ENCODE measurements at places on chromosomes 2 and 18. TPM values are rescaled to one million over a fixed set of nuclear protein-coding genes. Genes with fewer than 3 reads are reported as not detected.

DNA sequence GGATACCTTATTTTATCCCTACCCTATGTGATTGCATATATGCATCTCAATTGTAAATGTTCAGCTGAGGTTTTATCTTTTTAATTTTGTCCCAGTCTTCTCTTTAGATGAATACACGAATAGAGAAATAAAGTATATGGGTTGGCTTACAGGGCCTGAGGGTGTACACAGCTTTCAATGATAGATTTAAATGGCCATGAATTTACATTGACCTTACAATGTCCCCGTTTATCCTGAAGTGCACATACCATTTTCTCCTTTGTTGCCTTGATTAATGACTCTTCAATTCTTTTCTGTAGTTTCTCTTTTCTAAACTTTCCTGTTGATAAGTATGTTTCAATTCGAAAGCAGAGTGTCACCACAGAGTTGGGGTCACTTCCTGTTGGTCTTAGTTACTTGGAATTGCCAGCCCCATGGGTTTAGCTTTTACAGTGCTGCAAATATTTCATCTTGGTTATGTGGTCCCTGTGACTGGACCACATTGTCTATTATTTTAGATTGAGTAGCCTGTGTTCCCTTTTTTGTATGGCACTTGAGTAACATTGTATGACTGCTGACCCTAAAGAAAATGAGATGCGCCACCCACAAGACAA, 1616.3 kb upstream of the ACVR2A start:
- no peak for DNase-seq

The AKAIN1 gene
- not detected for polyA plus RNA-seq

DNA sequence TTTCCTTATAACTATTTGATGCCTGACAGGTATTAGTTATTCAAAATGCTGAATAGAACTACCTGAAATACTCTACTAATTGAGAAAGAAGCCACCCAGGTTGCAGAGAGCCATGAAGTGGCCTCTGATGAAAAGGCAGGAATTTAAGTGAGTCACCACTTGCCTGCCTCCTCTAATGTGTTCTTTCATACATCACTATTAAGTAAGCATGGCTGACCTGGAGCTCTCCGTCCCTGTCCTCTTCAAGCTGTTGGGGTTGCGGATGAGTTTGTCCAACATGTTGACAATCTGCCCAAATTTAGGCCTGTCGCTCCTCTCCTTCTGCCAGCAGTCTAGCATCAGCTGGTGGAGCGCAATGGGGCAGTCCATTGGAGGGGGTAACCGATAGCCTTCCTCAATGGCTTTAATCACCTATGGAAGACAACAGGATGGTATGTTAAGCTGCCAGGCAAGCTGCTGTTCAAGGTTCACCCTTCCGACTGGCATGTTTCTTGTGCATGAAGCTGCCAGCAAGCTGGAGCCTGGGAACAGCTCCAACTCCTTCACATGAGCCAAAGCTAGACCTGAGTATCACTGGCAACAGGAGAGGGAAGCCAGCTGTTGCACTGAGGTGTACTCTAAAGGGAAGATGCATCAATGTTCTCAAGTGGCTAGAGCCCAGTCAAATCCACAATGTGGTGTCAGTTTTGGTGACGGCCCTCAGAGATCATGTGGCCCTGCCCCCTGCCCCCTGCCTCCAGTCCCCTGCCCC, 142.2 kb downstream of the EPHA4 start:
- no peak for DNase-seq

GRCh38 chr2:241363426-241363825, 7.3 kb downstream of the FARP2 start:
- no peak for DNase-seq

DNA sequence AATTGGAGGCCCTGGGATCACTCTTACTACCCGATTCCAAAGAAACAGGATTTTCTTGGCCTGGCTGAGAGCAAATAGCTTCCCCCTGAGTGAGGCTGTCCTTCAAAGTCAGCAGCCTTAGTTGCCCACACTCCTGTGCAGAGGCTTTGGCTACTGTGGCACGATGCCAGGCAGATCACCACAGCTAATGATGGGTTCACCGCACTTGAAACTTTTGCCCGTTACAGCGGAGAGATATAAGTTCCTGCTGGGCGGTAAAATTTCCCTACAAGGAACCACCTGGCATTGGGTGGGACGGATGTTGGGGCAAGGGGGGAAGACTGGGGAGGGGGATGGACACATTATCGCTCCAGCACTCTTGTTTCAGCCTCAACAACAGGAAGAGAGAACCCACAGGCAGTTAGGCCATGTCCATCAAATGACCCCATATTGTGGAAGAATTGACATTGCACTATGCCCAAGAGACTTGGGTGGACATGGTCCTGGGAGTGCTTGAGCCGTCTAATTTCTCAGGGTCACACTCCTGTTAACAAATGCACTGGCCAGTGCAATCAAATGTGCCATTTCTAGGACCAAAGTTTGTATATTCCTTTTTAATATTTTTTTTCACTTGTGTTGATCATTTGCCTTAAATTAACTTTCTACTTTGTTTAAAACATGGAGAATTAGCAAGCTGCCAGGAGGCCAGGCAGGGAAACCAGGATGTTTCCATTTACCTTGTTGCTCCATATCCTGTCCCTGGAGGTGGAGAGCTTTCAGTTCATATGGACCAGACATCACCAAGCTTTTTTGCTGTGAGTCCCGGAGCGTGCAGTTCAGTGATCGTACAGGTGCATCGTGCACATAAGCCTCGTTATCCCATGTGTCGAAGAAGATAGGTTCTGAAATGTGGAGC, 4.4 kb downstream of the IL1B start:
- DNase-seq: no peak

The ATP6V1C2 gene
- 0.20 TPM for polyA plus RNA-seq

DNA sequence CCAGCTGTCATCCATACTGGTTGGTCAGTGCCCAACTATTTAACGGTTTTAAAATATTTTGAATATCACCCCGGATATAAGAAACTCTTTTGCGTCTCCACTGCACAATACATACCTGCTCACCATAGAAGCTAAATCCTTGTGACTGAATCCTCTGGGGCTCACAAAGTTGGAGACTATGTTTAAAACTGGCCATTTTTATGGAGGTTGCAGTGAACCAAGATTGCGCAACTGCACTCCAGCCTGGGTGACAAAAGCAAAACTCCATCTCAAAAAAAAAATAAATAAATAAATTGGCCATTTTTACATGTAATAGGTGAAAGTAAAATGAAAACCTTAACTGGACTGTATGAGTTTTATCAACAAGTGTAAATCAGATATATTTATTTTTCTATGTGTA, 55.6 kb upstream of the TMEM17 start:
- DNase-seq: no peak

GRCh38 chr2:54353216-54353615, 97.2 kb upstream of the TSPYL6 start:
- DNase-seq: no peak
